ACHN (cell line): ENCODE measurements at places on chromosomes 12 and 14.

GRCh38 chr14:82412545-82412944 lies 878.9 kb upstream of the SEL1L start:
- no peak for DNase-seq

- no peak for DNase-seq
Observed at GRCh38 chr12:92002673-92003382, 142.8 kb downstream of the BTG1 start.

GRCh38 chr12:59452259-59452658 lies 143.6 kb upstream of the SLC16A7 start:
- peak; percentile 65 for DNase-seq

DNA sequence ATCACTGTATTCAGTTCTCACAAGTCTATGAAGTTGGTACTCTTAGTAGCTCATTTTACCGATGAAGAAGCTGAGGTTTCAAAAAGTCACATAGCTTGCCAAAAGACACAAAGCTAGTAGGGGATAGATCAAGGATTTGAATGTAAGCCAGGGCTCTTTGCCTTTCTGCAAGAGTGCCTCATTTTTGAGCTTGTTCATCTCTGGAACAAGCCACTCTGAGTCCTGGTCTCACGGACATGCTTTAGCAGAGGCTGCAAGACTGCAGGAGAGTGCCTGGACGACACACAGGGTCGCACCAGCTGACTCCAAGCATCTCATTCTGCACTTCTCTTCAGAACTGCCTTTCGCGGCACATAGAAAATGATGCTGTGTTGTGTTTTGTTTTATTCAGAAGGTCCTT lies 3.7 kb downstream of the NUAK1 start:
- no peak for DNase-seq

GRCh38 chr12:25271486-25272098 lies 20.9 kb upstream of the KRAS start:
- no peak for DNase-seq

DNA sequence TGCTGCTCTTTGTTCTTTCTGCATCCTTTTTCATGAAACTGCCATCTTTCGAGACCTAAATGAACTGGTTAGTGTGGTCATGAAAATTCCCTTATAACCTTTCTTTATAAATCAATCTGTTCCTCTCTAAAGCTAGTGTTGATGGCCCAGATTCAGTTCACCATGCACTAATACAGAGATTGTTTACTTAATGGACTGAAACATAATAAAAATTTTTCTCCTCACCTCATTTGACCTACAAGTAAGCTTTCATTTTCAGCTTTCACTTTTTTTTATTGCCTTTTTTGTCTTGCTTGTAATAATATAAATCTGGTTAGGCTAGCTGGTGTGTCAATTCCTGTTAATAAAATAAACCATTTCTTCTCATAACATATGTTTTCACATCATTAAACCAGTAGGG lies 183.8 kb downstream of the CCDC59 start:
- DNase-seq = no peak

GRCh38 chr14:90409209-90409730 lies 12.4 kb downstream of the CALM1 start:
- peak; percentile 78 for DNase-seq
